ENCODE measurements at places on chromosomes 2 and 18.

DNA sequence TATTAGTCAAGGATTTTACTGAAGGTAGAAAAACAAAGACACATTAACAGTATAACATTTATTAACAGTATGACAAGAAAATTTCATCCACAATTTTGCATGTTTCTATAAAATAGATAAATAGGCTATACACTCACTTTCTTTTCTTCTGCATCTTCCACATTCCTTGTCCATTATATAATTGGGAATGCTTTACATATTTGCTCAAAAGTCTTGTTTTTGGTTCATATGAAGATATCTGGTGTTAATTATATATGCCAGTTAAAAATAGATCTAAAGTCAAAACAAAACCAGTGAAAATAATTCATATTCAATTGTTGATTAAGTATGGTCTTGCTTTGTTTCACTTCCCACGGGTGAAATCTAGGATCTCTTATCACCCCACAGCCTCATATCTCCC lies 53.4 kb downstream of the SERPINB7 start:
- DNase-seq, result no peak

- DNase-seq, result no peak
These were observed 182.2 kb upstream of the ATP5MC3 start for GRCh38 chr2:175363699-175364098.

DNA sequence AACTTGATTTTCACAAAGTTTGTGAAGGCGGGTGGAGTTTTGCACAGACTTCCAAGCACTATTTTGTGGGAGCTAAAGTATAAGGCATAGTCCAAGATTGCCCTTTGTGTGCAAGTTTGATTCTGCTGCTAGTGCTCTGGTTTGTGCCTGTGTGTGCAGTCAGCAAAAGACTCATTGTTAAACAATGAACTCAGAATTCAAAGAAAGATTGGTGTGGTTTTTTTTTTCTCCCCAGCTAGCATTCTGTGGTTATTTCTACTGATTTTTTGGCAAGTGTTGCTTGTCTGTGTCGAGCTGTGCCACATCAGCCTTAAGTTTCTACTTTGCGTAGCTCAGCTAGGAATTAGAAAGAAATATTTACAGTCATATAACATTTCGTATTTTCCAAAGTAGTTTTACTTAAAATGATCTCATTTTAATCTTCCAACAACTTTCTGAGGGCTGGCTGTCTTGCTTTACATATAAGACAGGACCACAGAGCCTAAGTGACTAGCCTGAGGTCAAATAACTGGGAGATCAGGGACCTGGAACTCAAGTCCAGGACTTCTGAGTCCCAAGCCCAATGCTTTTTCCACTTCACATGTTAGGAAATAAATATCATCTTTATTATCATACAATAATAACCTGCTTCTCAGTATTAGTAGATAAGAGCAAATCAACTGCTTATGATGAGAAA lies 69.8 kb downstream of the BABAM2 start:
- DNase-seq, result no peak

GRCh38 chr2:215751200-215751910 lies 262.0 kb downstream of the MREG start:
- no peak for DNase-seq

DNA sequence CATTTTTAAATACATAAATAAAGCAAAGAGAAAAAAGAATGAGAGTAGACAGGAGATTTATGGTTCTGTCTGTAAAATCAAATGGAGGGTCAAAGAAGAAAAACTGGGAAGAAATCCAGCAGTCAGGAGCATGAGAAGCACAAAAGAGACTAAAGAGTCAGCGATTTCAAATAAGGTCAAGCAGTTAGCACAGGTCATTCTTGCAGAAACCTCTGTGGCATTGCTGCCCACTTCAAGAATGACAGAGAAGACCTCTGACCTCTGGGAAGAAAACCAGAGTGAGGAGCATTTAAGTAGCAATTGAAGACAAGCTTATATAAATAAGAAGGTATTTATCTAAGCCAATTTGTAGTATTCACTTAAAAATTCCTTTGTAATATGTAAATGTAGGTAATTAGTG lies 172.0 kb upstream of the SPOPL start:
- no peak for DNase-seq

DNA sequence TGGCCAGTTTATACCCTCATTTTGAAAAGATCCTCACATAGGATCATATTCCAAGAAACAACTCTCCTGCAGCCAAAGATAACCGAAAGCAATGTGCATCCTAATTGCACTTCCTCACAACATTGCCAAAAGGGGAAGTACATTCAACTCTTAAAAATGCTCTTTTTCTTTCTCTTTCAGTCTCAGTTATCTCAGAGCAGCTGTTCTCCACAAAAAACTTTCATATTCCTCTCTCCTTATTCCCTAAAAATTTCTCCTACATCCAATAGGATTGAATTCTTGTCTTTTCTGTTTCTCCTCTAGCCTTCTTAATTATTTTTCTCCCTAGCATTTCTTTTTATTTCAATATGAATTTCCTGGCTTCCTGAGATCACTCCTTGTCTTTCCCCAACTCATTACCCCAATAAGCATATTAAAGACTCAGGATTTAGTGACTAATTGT lies 7.4 kb upstream of the VRK2 start:
- no peak for DNase-seq

DNA sequence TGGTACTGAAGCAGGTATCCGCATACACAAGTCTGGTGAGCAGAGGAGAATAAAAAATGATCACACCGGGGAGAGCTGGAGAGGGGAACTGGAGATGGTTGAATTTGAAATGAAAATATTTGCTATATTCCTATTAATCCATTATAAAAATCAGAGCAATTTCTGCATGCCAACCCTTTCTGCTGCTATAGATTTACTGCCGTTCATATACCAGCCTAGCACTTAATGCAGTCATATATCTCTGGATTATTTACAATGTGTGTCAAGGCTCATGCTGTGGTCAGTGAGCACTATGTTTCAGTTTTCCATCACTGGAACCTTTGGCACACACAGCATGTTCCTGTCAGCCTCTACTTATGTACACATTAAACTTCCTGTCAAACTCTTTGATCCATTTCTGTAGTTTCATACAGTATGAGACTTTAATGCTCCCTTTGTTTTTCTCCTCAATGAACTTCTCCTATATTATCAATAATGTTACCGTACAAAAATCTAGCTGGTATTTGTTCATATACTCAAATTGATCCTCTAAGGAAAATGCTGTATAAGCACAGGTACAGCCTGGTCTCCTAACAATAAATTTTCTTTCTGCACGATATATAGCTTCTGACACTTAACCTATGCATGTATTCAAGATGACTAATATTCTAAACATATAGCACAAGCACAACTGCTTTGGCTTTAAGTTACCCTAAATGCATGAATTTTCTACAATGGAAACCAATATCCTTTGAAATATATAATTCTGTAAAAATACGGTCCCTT lies 36.7 kb downstream of the FANCL start:
- no peak for DNase-seq

DNA sequence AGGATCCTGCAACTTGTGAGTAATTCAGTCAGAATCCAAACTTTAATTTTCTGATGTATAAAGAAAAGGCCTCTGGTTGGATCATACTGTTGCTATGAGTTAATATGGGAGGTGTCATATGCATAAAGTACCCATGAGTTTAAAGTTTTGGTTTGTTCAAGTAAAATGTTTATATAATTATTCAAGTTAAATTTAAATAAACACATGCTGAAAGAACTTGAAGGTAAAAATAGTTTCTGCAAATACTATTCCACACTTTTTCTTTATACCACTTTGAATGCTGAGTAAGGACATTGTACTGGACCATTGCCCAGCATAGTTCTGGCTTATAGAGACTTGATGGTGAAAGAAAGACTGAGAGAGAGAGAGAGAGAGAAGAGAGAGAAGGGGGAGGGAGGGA lies 30.7 kb downstream of the PKP4 start:
- no peak for DNase-seq

- DNase-seq, result no peak
These were observed 21.7 kb downstream of the AKAIN1 start for GRCh38 chr18:5175378-5175777.

- no peak for DNase-seq
These were observed 11.4 kb upstream of the DTNB start for GRCh38 chr2:25684577-25685473.

DNA sequence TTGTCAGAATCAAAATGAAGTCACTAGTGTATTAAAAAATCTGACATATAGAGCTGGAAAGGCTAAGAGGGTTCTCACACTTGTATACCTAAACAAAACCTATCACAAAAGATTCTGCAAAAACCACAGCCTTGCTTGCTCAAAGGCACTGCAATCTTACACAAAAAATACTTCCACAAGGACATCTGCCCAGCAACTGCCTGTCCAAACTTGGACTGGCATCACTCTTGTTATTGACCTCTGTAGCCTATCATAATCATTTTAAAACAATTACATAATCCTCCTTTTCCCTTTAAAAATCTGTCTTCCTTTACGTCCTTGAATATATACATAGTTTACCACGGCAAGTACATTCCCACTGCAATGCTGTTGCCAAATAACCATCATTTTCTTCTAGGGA lies 19.9 kb downstream of the CHMP3 start:
- no peak for DNase-seq

DNA sequence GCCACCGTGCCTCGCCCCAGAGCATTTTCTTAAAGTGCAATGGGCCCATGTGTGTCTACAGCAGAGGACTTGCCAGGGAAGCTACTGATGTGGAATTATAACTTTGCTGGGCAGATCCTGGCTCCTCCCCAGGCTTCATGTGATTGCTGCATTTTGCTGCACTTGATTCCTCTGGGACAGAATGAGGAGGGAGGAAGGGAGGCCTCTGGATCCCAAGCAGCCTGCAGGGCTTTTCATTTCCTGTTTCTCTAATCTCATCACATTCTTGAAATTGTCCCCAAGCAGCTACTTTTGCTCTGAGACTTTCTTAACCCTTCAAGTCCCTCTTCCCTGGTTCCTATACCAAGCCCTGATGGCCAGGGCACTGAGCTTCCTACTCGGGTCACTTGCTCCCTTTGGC lies 134.4 kb upstream of the SEC11C start:
- DNase-seq, result no peak

DNA sequence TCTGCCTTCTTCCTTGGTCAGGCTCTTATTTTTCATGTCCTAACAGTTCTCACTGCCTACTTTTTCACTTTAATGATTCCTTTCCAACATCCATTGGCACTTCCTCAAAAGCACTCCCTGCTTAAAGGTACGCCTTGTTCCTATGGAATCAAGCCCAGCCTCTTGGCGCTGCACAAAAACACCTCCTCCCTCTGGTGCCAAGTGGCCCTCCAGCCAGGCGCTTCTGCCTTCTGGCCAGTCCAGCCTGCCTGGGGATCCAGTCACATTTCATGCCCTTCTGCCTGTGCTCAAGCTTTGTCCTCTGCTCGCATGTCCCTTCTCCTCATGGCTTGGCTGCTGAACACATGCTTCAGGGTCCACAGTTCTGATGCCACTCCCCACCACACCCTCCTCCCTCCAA lies 6.3 kb downstream of the TPRKB start:
- no peak for DNase-seq

DNA sequence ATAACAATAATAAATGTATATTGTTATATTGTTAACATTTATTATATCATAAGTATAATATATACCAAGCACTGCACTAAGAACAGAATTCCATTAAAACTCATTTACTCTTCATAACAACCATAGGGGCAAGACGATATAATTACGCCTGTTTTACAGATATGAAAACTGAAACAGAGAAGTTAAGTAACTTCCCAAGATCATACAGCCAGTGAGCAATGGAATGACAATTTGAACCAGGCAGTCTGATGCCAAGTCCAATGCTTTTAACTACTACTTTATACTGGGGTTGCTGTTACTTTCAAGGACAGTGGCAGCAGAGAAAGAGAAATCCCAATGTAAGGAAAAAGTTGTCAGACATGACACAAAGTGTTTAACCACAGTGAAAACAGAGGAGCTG lies 338.8 kb upstream of the ID2 start:
- DNase-seq, result no peak

DNA sequence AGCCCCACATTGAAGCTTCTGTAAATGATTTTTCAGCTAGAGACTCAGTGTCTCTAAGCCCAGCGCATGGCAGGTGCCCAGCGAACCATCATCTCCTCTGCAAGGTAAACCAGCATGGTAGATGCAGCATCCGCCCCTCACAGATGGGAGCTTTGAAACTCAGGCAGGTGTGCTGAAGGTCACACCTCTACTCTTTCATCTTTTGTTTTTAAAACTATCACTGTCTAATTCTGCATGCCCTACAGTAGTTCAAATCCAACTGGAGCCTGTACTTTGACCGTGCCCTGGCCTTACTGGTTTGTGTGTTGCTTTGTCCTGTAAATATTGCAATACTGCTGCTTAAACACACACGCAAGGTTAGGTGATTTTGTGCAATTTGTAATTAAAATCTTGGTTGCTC lies 831.1 kb downstream of the GALR1 start:
- DNase-seq, result no peak

DNA sequence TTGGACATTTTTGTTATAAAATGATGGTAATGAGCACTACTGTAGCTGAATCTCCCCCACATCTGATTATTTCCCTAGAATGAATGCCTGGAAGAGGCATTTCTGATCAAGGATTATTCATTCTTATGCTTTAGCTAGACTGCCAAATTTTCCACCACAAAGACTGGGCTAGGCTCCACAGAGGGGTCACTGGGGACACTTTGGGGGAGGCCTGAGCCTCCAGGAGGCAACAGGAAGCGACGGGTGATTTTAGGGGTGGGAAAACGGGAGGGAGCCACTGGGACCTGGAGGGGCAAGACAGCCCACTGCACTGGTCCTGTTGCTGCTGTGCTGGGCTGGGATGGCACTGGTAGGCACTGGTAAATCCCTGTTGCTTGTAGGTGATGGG lies 2.4 kb upstream of the ASB1 start:
- DNase-seq, result no peak

GRCh38 chr2:105592288-105592687 lies 152.4 kb upstream of the NCK2 start:
- DNase-seq, result no peak

DNA sequence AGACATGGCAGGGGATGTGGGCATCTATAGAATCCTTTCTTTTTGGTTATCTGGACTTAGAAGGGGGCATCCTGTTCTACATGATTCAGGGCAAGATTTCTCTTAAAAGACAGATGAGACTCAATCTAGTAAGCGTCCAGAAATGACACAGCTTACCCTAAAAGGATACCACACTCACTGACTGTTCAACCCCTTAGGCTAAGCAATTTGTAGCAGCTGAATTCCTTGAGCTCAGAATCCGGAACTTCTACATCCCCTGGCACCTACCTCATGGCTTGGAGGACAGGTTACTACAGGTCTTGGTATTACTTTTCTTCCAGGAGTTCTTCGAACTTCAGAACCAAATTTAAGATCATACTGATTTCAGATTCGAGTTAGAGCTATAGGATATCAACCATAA lies 138.4 kb downstream of the LAMA3 start:
- no peak for DNase-seq

Data from iPS DF 6.9 (cell line).